ENCODE measurements at places on chromosomes 5 and 9.

DNA sequence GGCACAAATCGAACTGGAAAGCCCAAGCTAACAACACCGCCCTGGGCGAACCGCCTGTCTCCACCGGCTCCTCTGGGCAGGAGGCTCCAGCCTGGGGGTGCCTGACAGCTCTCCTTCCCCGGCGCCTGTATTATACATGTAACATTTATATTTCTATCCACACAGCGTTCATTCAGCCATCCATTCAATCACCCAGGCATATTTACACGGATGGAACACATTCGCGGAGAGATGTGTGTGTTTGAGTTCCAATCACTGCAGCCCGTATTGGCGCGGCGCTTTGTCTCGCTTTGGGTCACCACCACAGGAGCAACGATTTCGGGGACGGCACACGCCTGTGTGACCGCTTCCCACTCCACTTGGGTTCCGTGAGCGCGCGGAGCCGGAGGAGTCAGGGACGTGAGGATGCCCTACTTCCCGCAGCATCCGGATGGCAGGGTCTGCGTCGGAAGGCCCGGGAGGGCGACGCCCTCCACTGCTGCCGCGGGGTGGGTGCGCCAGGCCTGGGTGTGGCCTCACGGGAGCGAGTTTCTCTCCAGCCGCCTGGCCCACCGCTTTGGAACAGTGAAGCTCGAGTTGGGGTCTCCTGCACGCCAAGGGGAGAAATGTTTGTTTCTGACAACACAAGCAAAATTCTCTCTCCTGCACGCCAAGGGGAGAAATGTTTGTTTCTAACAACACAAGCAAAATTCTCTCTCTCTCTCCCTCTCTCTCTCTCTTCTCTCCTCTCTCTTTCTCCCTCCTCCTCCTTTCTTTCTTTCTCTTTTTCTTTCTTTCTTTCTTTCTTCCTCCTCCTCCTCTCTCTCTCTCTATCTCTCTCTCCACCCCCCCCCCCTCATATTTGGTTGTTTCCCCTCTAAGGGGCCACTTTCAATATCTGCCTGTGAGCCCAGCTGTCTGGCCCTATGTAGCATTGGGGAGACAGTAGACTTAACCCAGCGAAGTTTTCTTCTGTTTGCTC lies 1.1 kb upstream of the SV2C start:
- no peak for DNase-seq

DNA sequence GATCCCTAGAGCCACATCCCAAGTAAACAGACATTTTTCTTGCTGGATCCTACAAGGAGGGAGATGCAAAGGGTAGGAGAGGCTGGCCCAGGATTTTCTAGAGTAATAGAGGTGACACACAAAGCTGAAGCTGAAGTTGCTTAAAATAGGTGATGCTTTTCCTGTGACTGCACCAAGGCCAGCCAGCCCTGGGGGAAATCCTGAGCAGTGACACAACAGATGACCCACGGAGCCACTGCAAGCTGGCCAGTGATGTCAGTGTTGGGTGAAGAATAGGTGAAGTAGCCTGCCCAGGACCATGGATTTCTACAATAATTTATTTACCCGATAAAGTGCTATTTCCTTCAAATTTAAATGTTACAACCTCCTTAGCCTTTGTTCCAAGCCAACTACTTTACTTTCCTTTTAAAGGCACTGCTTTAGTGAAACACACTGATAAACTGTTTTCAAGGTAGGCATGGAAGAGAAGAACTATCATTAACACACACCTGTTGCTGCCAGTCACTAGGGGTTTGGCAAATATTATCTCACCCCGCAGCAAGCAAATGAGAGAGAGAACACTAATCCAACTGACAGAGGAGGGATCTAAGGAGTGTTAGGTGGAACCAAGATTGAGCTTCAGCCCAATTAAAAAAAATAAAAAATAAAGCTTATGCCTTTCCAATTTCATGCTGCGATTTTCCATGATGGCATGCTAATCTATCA lies 123.5 kb downstream of the CTNND2 start:
- no peak for DNase-seq

GRCh38 chr9:16154521-16155078 lies 601.8 kb downstream of the CCDC171 start:
- DNase-seq = no peak

DNA sequence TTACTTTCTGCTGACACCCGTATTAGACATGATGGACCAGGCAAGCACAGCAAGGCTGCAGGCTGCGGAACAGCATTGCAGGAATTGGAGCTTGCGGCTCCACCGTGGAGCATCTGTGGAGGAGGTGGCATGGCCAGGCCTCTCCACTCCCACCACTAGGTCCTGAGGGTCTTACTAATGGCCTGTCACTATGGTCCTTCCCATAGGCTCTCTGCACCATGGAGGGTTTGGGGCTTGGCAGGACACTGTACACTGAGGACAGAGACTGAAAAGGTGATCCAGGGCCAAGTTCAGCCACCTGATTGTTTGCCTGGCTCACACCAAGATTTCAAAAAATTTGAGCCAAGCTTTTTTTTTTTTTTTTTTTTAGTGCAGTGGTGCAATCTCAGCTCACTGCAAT lies 14.3 kb upstream of the ZBTB43 start:
- DNase-seq = no peak

DNA sequence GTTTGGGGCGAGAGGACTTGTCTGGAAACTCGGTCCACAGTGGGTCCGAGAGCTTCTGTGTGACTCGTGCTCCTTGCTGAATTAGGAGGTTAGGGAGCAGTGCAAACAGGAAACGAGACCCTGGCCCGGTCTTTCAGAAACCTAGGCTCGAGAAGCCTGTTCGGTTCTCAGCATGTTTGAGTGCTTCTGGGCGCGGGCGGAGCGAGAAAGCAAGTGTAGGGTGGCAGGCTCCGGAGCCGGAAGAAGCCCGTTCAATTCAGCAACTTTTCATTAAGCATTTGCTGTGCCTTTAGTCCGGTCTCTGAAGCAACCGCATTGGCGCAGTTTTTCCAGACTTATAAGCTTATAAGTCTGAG lies 547 bp downstream of the CLTA start:
- DNase-seq = peak; percentile 40

- DNase-seq = no peak
Observed at GRCh38 chr9:128643519-128644300, 12.9 kb downstream of the DYNC2I2 start.

DNA sequence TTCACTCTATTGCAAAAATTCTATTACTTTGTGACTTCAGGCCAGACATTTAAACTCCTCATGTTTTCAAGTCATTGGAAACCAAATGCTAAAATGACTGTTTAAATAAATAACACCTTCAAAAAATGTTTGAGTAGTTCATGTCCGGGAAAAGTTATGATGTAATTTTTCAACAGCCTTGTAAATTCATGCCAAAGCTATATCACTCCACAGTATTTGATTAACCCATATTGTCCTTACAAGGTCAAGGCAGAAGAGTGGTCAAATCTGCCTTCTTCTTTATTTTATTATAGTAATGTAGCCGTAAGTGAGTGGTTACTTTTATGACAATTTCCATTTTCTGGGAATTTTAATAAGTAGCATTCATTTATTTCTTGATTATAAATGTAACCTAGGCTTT lies 72.8 kb downstream of the ADCY2 start:
- no peak for DNase-seq

- no peak for DNase-seq
Observed at GRCh38 chr9:98673681-98674080, 35.1 kb downstream of the GABBR2 start.

GRCh38 chr9:16509997-16510396 lies 360.5 kb downstream of the BNC2 start:
- no peak for DNase-seq

DNA sequence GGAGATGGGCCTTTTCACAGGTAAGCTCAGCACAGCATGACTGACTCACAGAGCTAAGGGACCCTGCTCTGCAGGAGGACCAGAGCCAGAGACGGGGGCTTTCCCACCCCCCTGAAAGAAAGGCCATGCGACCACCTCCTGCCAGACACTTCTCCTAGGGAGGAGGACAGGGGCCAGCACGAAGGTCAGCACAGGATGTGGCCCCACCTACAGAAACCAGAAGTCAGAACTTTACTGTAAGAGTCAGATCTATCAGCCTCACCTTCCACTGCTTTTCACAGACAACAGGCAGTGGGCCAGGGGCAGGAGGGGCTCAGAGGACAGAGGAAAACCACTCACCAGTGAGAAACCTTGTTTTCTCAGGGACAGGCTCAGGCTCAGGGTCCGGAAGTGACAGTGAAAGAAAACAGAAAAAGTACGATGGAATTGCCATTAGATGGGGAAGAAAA lies 37.9 kb downstream of the CCNJL start:
- no peak for DNase-seq

DNA sequence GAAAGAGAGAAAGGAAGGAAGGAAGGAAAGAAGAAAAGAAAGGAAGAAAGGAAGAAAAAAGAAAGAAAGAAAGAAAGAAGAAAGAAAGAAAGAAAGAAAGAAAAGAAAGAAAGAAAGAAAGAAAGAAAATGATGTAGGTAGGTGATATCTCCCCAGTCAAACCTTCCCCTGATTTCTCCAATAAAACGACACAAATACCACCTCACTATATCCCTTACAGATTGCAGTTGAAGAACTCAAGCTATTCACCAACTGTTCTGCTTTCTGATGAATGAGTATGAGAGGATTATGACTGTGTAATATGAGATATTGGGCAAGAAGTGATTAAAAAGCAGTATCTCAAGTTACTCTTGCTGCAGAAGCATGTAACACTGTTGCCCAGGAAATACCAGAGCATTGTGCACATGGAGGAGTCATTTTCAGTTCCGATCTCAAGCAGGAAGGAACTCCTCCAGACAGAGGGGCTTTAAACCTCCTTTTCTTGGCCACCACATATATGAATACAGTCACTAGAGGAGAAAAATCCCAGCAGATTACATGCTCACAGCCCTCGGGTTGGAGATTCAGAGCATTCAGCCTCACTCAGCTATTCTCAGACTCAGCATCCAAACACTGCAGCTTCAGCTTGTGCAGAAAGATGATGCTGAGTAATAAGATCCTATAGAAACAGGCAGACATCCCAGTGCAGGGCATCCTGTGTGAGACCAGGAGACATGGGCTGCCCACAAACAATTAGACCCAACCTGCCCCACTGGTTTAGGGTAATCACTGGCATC lies 61.4 kb downstream of the UGCG start:
- DNase-seq = peak; percentile 19

GRCh38 chr5:173004013-173004412 lies 20.4 kb downstream of the ATP6V0E1 start:
- DNase-seq = no peak

- DNase-seq = no peak
Observed at GRCh38 chr5:139690064-139690802, 42.1 kb downstream of the CXXC5 start.

- DNase-seq = no peak
Observed at GRCh38 chr5:16542236-16542635, 74.6 kb downstream of the RETREG1 start.

DNA sequence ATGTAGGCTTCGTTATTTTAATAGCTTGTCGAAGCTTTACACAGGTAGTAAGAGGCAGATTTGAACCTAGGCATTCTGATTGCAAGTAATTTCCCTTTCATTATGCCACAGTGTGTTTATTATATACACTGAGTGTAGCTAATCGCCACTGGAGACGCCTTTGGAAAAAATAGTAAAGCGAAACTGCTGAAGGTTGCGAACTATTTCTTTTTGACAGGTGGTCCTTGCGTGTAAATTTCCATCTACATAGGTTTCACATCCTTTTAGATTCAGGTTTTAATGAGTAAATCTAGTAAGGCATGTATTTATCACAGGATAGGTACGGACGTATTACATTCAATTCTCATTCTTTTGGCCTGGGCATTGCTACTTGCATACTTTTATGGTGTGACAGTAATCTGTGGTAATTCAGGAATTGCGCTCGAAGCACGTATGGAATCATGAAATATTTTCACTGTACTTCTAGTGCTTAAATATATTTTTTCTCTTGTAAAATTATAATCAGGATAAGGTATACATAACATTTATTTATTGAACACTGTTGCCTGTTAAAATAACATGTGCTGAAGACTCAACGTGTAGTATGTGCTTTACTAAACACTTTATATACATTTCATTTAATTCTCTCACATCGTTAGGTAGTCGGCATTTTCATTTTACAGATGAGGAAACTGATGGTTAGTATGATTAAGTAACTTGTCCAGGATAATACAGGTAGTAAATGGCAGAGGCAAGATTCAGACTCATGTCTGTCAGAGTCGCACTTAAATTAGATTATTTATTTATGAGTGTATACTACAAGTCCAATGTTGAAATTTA lies 1.8 kb downstream of the MARCHF6 start:
- DNase-seq = peak; percentile 63
